NB4 (cell line): ENCODE measurements at places on chromosomes 1 and 21.

DNA sequence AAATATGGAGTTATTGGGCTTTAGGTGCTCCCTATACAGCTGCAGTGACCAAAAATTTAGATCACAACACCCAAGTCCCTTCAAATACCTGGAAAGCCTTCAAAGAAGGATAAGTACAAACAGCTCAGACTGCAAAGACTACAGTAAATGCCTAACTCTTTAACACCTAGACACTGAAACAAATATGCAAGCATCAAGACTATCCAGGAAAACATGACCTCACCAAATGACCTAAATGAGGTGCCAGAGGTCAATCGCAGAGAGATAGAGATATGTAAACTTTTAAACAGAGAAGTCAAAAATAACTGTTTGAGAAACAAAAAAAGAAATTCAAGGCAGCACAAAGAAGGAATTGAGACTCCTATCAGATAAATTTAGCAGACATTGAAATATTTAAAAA is 753.8 kb upstream of the B3GALT2 start:
- DNase-seq, result no peak

- DNase-seq, result no peak
Observed at GRCh38 chr1:213826891-213827290, 160.9 kb upstream of the PROX1 start.

DNA sequence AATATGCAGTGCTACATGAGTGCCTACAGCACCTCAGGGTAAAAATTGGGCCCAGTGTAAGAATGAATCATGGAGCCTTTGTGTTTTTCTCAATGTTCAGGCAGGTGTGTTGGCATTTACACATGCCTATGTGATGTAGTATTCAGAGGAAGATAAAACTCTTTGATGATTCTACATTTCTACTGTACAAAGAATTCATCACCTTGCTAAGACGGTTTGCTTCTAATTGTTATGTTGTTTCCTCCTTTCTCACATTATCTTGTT is 867.3 kb downstream of the TTLL7 start:
- DNase-seq, result no peak

DNA sequence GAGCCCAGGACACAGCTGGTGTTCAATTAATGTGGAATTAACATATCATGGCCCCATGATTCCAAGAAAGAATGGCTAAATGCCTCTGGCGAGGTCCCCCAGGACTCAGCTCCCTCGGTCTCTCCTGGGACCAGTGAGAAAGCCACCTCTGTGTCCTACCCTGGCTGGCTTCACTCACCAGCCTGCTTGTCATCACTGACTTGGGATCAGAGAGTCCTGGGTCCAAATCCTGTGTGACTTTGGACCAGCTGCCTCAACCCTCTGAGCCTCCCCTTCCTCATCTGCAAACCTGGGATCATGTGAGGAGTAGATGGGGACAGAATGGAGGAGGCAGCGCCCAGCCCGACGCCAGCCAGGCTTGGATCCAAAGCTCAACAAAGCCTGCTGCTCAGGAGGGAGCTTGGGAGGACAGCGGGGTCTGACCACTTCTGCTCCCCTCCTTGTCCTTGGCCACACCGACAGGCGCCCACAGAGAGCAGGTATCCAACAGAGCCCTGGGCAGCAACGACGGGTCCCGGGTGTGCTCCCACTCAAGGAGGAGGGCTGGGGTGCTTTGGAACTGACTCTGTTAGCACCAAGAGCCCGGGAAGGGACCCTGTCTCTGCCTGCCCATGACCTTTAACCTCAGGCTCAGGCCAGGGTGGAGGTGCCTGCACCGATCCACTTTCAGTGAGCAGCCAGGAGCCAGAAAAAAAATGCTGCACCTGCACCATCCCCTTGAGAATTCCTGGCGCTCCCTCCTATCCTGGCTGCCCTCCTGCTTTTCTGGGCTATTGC is 3.2 kb downstream of the SH2D5 start:
- DNase-seq, result no peak

GRCh38 chr1:25871704-25872494 is 3.6 kb downstream of the PAQR7 start:
- DNase-seq, result no peak

DNA sequence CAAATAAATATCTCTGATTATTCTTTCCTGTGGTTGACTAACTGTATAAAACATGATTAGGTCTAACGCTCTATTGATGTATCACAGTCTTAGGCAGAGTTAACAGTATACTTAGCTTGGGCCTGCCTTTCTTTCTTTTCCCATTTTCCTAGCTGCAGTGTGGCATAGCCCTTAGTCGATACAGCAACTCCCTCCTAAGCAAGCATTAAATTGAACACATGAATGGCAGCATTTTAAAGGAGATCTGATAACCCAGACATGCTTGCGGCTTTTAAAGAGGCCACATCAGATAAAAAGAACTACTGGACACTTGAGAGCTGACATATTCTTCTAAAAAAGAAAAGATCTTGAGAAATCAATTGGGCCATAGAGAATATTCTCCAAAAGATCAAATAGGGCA is 312.0 kb upstream of the TMPRSS15 start:
- no peak for DNase-seq

DNA sequence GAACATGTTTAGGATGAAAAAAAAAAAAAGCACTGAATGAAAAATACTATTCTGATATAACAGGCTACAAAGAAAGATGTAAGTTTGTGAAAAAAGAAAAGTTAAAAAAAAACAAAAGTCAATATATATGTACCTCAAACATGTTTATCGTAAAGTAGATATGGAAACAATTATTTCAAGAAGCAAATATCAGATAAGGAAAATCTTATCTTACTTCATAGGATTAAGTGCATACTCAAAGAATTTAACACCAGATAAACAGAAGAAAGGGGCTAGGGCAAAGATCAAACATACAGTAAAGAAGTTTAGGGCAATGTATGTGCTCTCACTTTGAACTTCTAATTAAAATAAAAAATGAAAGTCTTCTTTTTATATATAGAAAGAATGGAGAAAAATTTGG is 75.3 kb downstream of the NEGR1 start:
- no peak for DNase-seq

GRCh38 chr1:161185732-161186311 is 8.5 kb upstream of the B4GALT3 start:
- DNase-seq, result peak; percentile 80

- DNase-seq, result no peak
Observed at GRCh38 chr1:193392686-193393085, 206.3 kb upstream of the B3GALT2 start.

GRCh38 chr1:94093396-94093795 is 27.6 kb downstream of the ABCA4 start:
- no peak for DNase-seq

DNA sequence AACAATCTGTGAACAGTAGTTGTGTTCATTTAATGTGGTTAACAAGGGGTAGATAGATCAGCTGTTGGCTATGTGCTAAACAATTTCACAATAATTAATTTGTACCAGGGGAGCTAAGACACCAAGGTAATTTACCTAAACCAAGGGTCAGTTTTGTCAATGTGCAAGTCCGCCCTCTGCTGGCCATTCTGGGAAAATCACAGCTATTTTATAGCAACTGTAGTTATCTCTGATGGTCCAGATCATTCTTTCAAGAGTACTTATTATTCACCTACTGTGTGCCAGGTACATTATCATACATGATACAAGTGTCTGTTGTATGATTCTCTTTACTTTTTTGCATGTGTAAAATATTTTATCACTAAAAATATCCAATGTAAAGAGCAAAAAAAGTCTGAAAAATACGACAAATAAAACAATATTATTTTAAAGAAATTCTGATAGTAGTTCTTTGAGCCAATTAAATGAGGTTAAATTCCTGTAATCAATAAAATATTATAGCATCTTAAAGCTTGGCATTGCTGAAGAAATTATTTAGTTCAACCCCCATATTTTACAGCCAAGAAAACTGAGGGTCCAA is 312.3 kb upstream of the FAM78B start:
- peak; percentile 48 for DNase-seq

DNA sequence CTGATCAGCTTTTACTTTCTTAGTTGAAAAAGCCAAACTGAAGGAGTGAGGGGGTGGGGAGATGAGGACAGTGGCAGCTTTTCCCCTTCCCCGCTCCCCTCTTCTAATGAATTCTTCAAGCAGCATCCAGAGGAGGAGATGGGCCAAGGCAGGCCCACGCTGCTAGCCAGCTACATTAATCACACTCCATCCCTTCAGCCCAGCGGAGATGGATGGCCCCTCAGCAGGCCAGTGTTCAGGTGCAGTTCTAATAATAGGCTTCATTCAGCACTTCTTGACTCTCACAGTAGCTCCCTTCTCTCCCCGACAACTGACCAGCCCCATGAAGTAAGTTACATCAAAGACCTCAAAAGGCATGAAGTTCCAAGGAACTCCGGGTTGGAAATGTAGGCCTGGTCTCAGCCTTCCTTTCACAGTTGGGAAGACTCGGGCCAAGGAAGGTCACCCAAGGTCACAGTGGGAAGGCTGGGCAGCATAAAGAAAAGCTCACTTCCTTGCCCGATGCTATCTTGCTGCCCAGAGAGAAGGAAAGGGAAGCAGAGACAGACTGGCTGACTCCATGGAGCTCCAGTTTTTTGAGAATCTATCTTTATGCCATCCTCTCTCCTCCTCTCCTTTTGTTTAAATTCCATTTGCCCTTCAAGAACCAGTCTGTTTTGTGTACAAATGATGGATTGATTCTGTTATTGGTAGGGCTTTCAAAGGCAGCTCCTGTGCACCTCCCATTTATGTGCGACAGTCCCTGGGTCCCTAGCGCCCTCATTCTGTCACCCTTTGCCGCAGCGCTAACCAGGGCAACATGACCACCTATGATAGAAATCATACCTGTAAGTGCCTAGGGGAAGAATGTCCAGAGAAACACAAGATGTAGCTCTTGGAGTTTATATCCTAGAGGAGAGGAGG is 139.1 kb downstream of the TNR start:
- no peak for DNase-seq

- no peak for DNase-seq
Observed at GRCh38 chr1:166858726-166859419, 17.2 kb downstream of the TADA1 start.

DNA sequence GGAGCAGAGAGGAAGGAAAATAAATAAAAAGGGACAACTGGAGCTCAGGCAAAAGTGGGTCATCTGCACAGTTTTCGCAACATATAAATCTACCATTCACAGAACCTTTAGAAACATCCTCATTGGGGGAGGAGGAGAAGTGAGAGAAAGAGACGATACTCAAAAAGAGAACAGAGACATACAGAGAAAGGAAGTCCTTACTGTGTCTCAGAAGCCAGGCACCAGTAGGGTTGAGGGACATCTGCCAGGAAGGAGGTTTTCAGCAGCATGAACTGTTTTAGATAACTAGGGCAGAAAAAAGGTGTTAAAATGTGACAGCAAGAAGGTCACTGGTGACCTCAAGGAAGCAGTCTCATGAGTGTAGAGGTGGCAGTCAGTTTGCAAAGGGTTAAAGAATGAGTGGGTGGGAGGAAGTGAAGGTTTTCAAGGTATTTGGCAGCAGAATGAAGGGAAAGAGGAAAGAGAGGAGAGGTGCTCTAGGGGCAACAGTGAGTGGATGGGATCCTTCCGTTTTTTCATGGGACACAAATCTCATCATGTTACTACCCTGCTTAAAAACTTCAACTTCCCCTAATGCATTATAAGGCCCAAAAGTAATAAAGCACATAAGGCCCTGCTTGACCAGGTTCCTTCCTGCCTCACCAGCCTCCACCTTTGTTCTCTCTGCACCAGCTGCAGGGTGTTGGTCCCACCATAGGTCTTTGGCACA is 9.5 kb downstream of the JAK1 start:
- DNase-seq, result peak; percentile 17

- no peak for DNase-seq
Observed at GRCh38 chr1:71228742-71229365, 148.0 kb upstream of the ZRANB2 start.

GRCh38 chr1:192378276-192378675 is 61.5 kb downstream of the RGS21 start:
- no peak for DNase-seq

DNA sequence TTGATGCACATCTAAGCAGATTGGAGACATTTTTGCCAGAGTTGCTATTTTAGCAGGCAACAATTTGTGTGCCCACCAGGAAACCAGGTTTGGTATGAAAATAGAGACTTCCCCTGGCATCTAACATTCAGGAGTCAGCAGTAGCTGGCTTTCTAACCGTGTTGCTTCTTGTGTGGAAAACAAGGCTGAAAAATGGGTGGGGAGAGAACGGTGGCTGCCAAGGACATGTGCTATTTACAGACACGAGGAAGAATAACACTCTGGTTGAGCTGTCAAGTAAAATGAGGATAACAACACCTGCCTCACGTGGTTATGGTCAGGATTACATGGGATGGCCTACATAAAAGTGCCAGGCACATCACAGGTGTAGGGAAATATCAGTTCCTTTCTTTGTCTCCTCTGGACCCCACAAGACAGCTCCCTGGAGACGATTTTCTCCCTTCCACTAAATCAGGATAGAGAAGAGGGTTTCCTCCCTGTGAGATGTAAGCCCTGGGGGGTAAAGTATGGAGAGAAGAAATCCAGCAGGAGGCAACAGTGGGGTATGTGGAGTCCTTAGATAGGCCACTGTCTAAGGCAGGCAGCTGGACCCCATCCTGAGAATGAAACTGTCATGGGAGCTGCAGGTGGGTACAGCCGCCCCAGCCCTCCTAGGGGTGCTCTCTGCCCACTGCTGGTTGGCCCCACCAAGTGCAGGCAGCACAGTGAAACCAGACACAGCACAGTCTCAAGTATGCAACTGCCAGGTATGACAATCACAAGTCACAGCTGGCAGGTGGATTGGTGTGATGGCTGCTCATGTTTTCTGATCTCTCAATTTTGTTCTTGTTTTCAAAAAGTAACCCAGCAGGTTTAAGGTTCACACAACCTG is 80.3 kb downstream of the TENT5C start:
- DNase-seq, result no peak

- DNase-seq, result no peak
Observed at GRCh38 chr1:156163712-156164111, 10.3 kb downstream of the SEMA4A start.

GRCh38 chr1:153705484-153705883 is 22.4 kb upstream of the INTS3 start:
- DNase-seq, result no peak

DNA sequence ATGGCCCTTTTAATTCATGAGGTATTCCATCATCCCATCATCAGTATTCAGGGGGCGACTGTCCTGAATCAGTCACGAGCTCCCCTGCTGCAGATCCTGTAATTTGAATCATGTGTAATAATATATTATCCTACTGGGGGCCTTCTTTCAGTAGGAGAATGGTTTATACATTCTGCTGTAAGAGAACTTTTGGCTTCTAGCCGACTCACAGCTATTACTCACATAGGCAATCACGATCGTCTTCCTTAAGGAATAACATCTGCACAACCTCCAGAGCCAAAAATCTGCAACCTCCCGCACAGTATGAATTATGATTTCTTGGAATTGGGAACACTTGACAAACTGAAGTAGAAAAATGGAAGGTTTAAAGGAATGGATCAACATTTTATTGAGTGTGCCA is 343.0 kb downstream of the USP25 start:
- DNase-seq, result no peak

- DNase-seq, result no peak
Observed at GRCh38 chr1:30540611-30541192, 182.7 kb downstream of the MATN1 start.

GRCh38 chr1:11116318-11116717 is 16.6 kb upstream of the EXOSC10 start:
- DNase-seq, result no peak

GRCh38 chr1:53343831-53344668 is 16.2 kb upstream of the LRP8 start:
- no peak for DNase-seq

- DNase-seq, result no peak
Observed at GRCh38 chr1:153741986-153742385, 14.1 kb downstream of the INTS3 start.

- peak; percentile 21 for DNase-seq
Observed at GRCh38 chr1:168321945-168322344, 41.3 kb downstream of the TBX19 start.

- no peak for DNase-seq
Observed at GRCh38 chr1:197763307-197763706, 12.0 kb downstream of the DENND1B start.

GRCh38 chr1:221470000-221470698 is 271.7 kb downstream of the DUSP10 start:
- DNase-seq, result no peak
